ENCODE measurements at places on chromosomes 3 and 15.

DNA sequence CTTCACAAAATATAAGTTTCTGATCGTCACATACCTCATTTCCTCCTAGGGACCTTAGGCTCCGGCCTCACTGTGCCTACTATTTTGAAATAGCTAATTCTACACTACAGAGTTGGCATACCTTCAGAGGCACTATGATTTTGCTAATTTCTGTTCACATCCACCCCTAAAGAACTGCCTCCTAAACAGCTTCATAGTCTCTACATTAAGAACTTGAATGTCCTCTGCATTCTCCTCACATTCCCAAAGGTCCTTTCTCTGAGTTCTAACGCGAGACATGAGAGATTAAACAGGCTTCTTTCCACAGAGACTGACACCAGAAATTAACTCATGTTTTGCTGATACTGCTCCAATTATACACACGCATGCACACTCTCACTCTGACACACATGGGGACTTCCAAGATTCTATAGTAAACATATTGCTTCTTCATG lies 75.5 kb downstream of the DLG1 start:
- no peak for DNase-seq

DNA sequence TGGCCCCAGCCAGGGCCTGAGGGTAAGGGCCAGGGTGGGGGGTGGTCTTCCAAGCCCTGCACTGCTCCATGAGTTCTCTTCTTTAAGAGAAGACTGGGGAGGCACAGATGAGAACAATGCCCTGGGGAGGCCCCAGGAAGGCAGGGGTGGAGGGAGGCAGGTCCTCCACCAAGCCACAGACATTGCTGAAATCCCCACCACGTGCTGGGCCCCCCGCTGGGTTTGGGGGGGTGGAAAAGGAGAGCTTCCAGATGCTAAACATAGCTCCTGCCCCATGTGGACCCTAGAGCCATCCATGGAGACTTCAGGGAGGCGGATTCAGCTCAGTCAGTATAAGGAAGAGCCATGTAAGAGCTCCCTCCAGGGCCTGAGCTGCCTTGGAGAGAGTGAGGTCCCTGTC lies 157.8 kb upstream of the LINGO1 start:
- DNase-seq, result no peak

DNA sequence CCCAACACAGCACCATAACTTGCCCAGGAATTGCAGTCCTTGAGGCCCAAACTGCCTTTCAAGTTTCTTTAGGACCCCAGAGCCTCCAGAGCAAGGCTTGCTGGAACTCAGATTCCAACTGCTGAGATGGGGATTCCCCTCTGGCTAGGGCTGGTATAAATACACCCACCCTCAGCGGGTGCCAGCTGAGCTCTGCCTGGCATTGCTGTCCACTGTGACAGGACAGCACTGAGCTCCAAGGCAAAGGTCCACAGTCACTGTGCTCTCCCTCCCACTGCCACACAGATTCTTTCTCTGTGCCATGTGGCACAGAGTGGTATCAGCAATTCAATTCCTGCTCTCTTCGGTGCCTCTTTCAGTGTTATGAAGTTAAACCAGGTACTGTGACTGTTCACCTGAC lies 304.2 kb upstream of the LMCD1 start:
- no peak for DNase-seq

- no peak for DNase-seq
Observed at GRCh38 chr3:134466331-134466730, 19.5 kb downstream of the ANAPC13 start.

DNA sequence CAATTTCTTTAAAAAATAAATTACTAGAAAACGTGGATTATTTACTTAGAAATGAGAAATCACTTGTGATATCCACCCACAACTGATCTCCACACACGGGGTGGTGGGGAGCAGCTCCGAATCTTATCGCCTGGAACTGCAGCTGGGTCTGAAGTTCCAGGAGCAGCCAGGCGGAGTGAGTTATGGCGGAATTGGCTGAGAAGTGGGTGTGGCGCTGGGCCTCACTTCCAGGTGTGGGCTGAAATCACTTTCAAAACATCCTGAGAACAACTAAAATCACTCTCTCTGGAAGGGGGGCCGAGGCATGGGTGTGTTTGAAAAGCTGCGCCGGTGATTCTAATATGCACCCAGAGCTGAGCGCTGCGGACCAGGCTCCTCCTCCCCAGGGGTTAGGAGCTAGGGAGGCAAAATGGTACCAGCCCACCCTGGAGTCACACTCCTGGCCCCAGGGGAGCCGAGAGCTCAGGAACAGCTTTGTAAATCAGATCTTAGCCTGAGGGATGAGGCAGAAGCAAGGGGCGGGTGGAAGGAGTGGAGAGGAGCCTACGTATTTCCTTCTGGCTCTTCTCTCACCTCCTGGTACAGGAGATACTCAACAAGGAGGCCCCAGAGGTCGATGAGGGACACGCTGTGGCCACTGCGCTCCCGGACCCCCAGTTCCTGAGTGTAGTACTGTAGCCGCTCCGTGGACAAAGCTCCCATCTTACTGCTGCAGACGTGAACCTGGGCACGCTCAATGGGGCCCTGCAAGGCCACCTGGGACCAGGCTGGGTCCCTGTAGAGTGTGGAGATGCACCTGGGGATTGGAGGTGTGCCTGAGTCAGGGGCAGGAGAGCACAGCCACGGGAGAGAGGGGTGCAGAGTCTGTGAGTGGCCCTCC lies 9.6 kb downstream of the PLA2G4F start:
- no peak for DNase-seq

GRCh38 chr15:40762919-40763800 lies 708 bp upstream of the GCHFR start:
- no peak for DNase-seq

DNA sequence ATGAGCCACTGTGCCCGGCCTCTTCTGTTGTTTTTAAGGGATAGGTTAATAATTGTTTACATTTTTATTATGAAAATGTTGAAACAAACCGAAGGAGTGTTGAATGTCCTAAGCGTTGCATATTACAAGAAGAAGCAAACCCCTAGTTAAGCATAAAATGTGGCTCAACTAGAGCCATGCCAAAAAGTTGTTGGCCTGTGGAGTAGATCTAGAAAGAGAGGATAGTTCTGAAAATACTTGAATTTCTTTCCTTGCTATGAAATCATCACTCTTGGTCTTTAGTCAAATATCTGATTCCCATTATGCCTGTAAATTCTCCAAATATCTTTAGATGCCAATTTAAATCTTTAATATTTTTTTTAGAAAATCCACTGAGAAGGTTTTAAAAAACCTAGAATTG lies 12.8 kb downstream of the RBP2 start:
- no peak for DNase-seq

DNA sequence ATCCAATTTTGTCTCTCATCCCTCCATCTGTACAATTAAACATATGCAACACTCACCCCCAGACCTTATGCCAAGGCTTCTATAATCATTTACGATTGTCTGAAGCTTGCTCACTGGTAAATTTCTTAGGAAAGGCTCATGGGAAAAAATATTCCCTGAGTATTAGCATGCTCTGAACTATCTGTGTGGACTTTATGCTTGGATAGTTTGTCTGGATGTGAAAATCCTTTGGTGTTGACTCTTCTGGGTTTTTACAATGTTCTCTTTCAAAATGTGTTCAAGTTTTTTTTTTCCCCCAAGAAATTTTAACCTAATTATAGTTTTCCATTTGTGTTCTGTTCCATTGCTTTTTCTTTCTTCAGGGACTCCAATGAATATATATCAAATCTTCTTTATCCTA lies 19.9 kb upstream of the TTBK2 start:
- no peak for DNase-seq

GRCh38 chr15:43317566-43318184 lies 12.7 kb downstream of the LCMT2 start:
- no peak for DNase-seq

DNA sequence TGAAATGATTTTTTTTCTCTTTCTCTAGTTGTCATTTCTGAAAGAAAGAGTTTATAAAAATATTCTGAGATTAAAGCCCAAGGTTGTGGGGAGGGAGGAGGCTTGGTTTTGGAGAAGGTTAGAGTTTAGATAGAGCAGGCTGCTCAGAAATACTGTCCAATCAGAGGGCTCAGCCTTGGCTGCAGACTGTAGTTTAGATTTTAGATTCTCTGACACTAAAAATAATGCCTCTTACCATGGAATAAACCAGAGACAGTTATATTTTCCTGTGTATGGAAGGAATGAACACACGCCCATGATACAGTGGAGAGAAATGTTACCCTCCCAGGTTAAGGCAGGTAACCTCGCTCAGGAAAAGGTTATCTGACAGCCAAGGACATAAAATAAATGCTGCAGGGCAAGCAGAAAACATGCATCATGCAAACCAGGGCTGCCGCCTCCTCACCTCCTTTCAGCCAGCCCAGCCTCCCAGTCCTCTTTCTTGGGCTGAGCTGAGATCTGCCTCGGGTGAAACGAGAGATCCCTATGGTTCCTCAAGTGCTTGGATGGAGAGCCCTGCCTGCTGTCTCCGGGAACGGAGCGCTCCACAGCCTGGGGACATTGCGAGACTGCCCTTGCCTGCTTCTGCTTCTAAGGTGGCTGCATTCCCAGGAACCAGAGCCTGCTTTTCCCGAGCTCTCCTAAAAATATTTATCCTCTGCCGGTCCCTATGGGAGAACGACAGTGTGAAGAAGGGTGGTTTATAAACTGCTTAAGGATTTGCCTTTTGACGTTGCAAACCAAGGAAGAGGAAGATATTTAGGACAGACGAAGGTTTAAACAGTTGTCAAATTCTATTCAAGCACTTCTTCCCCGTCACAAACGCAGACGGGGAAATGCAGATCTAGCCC lies 848 bp downstream of the NCEH1 start:
- no peak for DNase-seq

DNA sequence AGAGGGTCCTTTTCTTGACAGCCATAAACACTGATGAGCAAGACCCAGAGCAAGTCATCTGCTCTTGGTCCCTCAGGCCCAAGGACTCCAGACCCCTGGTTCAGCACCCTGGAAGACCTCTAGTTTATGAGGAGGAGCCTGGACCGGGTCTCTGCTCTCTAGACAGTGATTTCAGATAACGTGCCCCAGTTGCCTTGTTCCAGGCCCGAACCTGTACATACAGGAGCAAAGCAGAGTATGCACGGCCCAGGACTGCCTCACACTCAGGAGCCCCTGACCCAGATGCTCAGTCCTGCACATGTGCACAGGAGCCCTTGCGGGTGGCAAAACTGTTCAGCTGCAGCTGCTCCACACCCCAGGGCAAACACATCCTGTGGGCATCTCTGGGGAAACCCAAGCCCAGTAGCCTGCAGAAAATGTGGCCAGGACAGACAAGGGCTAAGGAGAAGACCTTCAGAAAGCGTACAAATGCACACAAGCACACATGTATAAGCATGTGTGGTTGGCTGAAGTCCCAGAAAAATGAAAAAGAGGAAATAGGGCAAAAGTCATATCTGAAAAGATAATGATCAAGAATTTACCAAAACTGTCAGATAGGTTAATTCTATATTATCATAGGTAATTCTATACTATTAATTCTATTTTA lies 59.9 kb upstream of the CORO2B start:
- no peak for DNase-seq
